ENCODE measurements at places on chromosomes 3 and 15.

- DNase-seq, result no peak
Measured at GRCh38 chr3:2099028-2099671, 484 bp downstream of the CNTN4 start.

GRCh38 chr3:106332129-106332528 is 463.3 kb upstream of the CBLB start:
- no peak for DNase-seq

DNA sequence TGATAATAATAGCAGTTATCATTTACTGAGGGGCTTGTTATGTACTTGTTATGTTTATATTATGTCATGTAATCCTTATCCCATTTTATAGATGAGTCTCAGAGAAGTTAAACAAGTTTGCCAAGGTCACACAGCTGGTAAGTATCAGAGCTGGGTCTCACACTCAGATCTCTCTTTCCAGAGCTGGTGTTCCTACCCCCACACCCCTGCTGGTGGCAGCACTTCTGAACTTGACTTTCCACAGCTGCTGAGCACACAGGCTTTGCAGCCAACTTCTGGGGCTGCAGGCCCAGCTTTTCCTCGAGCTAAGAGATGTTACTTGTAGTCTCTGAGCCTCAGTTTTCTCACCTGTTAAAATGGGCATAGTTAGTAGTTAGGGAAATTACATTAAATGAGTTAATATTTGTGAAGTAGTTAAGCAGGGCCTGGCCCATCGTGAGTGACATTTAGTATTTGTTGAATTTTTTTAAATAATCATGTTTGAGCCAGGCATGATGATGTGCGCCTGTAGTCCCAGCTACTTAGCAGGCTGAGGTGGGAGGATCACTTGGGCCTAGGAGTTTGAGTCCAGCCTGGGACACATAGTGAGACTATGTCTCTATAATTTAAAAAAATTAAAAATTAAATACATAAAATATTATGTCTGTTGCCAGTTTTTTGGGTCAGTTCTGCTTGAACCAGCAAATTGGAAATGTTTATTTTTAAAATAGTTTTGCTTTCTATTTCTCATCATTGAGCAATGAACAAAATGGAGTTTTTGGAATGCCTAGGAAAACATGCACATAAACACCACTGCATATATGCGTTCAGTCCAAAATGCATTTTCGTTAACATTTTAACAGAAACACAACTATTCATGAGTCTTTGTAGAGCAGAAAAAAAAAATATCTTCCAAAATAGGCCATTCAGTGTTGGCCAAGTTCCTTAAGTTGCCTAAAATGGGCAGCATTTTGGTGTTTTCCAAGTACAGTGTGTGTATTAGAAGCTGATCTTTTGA is 87.3 kb downstream of the SMAD6 start:
- DNase-seq, result peak; percentile 83

GRCh38 chr3:168693870-168694269 is 598.1 kb upstream of the GOLIM4 start:
- DNase-seq, result no peak

DNA sequence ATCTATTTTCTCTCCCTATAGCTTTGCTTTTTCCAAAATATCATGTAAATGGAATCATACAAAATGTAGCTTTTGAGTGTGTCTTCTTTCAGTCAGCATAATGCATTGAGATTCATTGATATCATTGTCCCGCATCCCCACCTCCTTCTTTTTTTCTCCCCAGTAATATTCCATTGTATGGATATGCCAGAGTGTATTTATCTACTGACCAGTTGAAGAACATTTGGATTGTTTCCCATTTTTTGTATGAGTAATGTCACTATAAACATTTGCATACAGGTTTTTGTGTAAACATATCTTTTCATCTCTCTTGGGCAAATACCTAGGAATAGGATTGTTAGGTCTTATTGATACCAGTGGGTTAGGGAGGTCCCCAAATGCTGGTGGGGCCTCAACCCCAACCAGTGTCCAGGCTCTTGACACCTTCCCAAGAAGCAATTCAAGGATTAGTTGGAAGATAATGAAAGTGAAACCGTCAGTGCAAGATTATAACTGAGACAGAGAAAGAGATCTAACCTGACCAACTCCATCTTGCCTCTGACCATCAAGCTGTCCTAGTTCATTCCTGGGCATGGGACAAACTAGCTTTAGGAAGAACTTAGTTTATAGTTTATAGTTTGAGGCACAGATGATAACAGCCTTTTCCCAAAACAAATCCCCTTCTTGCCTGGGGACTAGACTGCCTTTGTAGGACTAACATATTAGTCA is 7.4 kb upstream of the SLC33A1 start:
- no peak for DNase-seq

DNA sequence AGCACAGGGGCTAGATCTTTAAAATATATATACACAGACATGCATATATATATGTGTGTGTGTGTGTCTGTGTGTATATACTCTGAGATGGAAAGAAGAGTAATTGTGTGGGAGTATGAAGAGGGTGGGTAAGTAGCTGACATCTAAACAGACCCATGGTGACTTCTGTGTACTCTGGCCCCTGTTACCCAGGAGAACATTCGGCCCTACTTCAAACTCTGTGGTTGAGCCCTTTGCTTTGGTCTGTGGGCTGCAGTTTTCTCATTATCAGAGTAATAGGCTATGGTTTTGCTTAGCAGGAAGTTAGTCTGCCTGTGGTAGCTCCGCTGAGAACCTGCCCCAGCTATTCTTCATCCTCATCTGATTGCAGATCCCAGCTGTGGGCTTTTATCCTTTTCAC is 141.4 kb downstream of the RBPMS2 start:
- DNase-seq, result no peak

GRCh38 chr3:124845406-124845805 is 41.8 kb downstream of the ITGB5 start:
- peak; percentile 94 for DNase-seq

GRCh38 chr3:148528024-148528423 is 169.7 kb upstream of the AGTR1 start:
- peak; percentile 4 for DNase-seq

DNA sequence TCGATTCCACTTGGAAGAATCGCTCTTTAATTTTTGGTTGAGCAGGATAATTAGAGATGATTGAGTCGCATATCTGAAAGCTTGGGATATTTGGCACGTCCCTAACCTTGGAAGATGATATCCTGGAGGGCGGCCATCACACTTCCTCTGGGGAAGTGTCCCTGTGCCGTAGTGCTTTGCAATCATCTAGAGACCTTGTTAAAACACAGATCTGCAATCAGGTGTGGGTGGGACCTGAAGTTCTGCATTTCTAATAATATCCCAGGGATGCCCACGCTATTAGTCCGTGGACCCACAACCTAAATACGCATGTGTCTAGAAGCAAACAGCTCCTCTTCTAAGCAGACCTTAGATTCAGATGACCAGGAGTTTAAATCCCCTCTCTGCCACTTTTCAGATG is 20.5 kb downstream of the MYO1E start:
- no peak for DNase-seq

- no peak for DNase-seq
Measured at GRCh38 chr3:56962206-56962605, 98.3 kb upstream of the SPATA12 start.

DNA sequence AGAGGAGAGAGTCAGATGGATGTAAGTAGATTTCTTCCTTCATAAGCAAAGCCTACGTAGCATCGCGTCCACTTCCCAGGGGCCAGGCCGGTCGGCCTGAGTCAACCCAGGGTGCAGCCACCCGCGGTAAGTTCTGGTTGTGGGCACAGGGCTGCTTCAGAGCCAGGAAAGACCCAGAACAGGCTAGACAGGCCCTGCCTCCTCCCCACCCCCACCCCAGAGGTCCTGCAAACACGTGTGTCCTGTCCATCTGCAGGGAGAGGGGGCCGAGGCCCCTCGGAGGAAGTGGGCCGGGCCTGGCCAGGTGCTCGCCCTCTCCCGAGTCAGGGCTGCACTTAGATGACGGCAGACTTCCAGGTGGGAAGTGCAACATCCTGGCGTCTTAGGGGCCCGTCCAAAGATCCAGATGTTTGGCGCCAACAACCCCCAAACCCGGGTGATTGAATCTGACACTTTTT is 100.8 kb upstream of the ALDH1A3 start:
- no peak for DNase-seq

DNA sequence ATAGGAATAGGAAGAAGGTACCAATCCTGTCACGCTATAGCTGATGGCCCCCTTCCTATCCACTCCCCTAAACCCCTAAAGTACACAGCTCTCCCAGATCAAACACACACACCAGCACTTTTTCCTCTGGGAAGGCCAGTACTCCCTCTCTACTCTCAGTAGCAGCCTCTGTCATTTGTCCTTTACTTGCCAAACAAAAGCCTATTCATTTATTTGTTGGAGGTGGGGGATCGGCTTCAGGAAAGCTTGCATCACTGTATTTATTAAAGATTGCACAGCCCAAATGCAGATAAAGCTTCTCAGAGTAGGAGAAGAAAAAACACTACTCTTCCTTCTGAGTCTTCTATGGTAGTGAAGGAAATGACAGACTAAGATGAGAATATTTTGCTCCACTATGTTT is 429.7 kb upstream of the RASGRP1 start:
- DNase-seq, result no peak

DNA sequence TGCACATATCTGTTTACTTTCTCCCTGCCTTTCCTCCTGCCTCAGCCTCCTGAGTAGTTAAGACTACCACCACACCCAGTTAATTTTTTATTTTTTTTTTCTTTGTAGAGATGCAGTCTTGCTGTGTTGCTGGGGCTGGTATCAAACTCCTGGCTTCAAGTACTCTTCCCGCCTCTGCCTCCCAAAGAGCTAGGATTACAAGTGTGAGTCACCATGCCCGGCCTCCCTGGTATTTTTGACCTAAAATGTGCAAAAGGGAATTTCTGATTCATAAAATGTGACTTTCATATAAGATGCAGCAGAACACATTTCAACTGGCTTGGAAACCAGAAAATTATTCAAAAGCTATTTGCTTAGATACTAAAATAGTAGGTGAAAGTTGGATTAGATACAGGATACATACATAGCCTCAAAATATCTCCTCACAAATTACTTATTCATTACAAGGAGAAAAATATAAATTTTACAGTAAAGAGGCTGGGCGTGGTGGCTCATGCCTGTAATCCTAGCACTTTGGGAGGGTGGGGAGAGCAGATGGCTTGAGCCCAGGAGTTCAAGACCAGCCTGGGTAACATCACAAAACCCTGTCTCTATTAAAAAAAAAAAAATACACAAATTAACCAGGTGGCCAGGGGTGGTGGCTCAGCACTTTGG is 32.0 kb downstream of the MAP4 start:
- DNase-seq, result peak; percentile 74

DNA sequence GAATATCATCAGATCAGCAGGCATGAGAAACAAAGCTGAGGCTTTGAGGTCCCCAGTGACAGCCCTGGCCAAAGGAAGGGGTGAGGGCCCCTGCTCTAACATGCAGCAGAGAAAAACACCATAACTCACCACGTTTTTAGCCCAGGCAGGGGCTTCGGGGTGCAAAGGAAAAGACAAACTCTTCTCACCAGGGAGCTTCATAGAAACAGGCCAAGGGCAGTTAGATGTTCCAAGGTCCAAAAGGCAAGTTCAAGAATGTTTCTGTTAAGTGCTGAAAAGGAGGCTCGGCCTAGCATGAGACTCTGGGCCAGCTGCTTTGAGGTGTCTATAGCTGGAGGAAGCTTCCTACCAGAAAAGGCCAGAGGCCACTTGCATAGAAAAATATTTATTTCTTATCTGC is 608.4 kb upstream of the CFAP20DC start:
- DNase-seq, result no peak

GRCh38 chr15:77860071-77860691 is 217.3 kb downstream of the TBC1D2B start:
- no peak for DNase-seq

GRCh38 chr3:65231544-65231943 is 543.7 kb upstream of the ADAMTS9 start:
- peak; percentile 5 for DNase-seq

DNA sequence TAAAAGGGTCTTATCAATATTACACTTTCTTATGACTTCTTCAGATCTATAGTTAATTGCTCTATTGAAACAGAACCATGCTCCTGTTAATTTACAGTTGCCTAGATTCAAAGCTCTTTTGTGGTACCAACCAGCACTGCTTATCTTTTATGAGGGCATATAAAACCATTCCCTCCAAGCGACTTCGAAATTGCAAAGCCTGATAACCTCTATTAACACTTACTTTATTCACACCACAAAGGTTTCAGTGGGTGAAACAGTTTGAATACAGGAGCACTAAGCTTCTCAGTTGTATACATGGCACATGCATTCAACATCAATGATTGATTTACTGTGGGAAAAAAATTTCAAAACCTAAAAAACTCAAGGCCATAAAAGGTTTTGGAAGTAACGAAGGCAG is 74.9 kb upstream of the PPIB start:
- DNase-seq, result no peak

GRCh38 chr15:77507143-77507897 is 86.6 kb downstream of the HMG20A start:
- DNase-seq, result no peak

DNA sequence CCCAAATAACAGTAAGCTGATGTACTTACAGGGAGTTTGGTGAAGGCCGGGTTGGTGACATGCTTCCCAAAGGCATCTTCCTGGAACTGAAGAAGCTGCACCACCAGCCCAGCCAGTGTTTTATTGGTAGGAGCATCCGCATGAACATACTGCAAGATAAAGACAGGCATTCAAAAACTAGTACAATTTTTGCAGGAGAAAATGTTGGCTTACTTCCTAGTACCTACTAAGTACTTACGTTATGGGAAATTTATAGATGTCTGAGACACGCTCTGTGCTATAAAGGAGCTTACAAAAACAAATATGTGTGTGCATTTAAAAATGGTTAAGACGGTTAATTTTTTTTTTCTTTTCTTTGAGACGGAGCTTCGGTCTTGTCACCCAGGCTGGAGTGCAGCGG is 8.9 kb downstream of the SMARCC1 start:
- no peak for DNase-seq

DNA sequence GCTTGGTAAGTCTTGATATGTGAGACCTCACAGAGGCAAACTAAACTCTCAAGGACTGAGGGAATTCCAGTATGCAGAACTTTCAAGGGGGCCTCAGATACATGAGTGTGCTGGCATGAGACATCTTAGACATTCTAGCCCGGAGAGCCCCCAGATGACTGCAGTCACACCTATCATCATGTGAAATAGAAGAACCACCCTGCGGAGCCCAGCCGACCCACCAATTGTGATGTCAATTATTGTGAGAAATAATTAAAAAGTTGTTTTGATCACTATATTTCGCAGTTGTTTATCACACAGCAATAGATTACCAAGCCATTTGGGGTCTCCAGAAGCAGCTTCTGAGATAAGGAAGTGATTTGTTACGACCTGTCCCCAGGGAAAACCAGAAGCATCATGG is 55.3 kb upstream of the CD47 start:
- DNase-seq, result no peak

DNA sequence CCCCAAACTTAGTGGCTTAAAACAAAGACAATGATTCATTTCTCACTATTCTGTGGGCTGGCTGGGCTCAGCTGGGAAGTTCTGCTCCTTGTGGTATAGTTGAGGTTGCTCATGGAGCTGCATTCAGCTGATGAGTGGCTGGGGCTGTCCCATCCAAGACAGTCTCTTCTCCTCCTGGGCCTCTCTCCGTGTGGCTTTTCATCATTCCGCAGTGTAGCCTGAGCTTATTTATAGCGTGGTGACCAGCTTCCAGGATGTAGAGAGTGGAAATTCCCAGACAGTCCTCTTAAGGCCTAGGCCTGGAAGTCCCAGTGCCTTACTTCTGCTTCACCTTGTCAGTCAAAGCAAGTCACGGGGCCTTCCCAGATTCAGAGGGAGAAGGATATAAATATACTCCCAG is 136.7 kb upstream of the DAZL start:
- DNase-seq, result peak; percentile 84

- peak; percentile 33 for DNase-seq
Measured at GRCh38 chr3:55735976-55736375, 248.9 kb upstream of the WNT5A start.

GRCh38 chr3:171281256-171281992 is 178.8 kb downstream of the TNIK start:
- no peak for DNase-seq

- peak; percentile 68 for DNase-seq
Measured at GRCh38 chr3:70726961-70727360, 414.5 kb upstream of the MDFIC2 start.

Measured in AG10803 (cell line).